ENCODE measurements at places on chromosomes 12 and 14.

- DNase-seq = no peak
Observed at GRCh38 chr12:57223191-57224165, 6.0 kb upstream of the SHMT2 start.

- no peak for DNase-seq
Observed at GRCh38 chr12:1890119-1890703, 28.2 kb downstream of the CACNA2D4 start.

DNA sequence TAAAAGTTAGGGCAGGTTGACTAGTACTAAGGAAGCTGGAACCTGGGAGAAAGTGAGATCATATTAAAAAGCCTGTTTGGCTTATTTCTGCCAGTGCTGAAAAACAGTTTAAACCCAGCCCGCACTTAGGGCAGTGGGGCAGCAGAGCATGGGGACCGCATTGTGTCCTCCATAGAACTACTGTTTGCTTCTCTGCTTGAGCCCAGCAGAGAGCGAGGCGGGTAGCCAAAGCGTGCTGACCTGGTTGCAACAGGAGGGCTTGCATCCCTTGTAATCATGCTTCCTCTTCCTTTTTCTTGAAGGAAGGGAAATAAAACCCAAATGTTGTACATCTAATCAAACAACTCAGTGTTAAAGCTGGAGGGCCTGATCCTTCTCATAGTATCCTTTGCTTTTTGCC is 82.5 kb upstream of the HOXC13 start:
- DNase-seq = no peak

GRCh38 chr12:17456486-17456885 is 633.5 kb downstream of the RERGL start:
- no peak for DNase-seq

GRCh38 chr14:89221109-89221810 is 195.8 kb downstream of the FOXN3 start:
- DNase-seq = no peak

DNA sequence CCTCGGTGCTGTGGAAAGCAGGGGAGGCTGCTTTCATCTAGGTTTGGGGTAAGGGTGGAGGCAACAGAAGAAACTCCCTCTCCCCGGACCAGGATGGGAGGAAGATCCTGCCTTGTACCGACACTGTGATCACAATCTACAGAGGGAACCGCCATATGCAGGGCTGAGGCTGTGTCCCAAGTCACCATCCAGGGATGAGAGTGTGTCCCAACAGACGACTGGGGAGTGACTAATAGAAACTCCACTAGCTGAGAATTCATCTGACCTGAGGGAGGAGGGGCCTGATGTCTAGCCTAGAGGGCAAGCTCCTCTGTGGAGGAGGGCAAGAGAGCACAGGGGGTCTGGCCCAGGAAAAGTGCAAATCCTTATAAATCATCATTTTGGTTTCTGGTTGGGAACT is 172.4 kb downstream of the CALM1 start:
- DNase-seq = no peak

DNA sequence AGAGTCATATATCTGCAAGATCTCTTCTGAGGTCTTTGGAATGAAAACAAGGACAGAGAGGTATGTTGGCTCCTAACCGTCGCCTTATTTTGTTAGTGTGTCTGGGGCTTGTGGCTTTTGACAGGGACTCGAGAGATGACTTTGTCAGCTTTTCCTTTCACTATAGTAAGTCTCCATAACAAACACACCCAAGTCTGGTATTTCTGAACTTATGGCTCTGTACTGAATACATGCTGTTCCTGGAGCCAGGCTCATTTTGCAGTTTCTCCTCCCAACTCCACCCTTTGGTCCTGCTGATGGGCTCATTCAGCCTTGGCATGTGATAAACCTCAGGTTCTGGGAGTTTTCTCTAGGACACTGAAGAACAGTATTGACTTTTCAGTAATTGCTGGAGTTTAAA is 27.7 kb upstream of the TMED10 start:
- DNase-seq = no peak

GRCh38 chr14:32434180-32434579 is 105.1 kb downstream of the AKAP6 start:
- no peak for DNase-seq

GRCh38 chr12:20150835-20151422 is 217.4 kb upstream of the PDE3A start:
- DNase-seq = no peak

DNA sequence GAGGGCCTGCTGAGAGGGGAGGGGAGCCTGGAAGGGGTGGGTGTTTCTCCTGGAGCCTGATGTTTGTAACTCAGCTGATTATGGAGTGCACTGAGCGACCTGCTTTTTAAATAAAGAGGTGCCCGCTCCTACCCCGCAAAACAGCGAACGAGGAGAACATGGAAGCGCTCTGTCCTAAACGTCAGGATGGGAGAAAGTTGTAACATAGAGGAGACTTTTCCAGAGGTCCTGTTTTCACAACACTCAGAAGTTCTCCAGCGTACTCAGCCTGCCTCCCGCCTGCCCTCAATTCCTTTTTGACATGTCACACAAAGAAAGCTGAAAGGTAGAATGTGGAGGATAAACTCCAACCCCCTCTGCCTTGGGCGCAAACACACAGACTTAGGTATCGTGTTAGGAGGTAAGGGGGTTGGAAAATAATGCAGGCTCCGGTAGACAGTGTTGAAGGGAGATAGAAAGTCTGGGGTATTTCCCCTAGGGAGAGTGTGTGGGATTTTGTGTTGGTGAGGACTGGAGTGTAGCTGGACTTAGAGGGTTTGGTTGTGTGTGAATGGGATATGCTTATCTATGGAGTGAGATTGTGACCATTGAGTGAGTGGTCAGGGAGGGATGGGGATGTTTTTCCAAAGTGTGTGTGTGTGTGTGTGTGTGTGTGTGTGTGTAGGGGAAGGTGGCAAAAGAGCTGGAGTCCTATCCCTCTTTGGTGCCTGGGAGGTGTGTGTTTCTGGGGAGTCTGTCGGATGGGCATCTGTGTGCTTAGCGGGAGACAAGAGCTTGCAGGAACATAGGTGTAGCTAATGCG is 2.1 kb downstream of the NTF3 start:
- no peak for DNase-seq

- no peak for DNase-seq
Observed at GRCh38 chr14:42163136-42163535, 556.5 kb downstream of the LRFN5 start.

Data from activated naive CD8-positive, alpha-beta T cell treated with anti-CD3 and anti-CD28 coated beads, Interleukin-2, amount 50 U/mL, for 24 hours (primary cell).